ENCODE measurements at places on chromosomes 1 and 21. TPM values are rescaled to one million over a fixed set of nuclear protein-coding genes. Genes with fewer than 3 reads are reported as not detected.

GRCh38 chr21:38326899-38327298, 70.1 kb downstream of the KCNJ15 start:
- no peak for DNase-seq

DNA sequence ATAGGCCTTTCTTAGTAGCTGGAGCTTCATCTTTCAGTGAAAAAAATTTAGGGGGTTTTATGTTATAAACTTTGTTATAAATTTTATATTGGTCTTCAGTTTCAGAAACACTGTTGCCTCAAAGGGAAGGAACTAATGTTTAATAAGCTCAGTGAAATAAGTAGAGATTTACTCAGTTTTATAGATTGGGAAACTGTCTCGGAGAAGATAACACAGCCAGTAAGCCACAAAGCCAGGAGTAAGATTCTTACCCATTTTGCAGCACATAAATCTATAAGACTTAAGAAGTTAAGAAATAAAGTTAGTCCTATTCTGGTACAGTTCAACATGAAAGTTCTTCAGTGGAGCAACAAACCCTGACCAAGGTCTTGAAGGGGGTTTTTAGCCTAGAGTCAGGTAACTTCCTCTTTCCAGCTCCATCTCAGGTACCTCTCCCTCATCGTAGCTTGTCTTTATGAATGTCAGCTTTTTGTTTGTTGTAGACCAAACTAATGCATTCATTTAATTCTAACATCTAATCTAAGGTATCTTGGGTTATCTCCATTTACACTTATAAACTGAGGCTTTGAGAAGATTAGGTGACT, 3.3 kb downstream of the KPNA6 start:
- no peak for DNase-seq

GRCh38 chr21:45496151-45496967, 45.9 kb downstream of the SLC19A1 start:
- DNase-seq: no peak

SNRPE gene
- 239 TPM for total RNA-seq

DNA sequence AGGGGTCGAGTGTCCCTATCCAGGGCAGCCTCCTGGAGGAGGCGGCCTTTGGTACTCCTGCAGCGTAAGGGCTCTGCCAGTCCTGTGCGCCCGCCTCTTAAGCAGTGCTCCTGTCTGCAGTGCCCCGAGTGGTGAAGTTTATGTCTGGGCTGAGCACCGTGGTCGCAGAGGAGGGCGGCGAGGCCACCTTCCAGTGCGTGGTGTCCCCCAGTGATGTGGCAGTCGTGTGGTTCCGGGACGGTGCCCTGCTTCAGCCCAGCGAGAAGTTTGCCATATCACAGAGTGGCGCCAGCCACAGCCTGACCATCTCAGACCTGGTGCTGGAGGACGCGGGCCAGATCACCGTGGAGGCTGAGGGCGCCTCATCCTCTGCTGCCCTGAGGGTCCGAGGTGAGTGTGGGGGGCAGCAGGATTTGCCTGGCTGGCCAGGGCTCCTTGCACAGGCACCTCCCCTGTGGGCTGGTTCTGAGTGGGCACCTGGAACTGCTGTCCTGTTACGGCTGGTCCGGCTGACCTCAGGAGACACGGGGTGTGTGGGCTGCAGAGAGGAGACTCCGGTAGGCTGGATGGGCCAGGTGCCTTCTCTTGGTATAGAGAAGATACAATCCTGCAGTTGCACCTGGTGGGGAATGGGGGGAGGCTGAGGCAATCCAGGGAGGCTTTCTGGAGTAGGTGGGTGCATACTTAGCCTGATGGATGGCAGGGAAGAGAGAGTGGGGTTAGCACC, 66.8 kb downstream of the OBSCN start:
- no peak for DNase-seq

- no peak for DNase-seq
Observed at GRCh38 chr1:247290576-247290975, 34.7 kb downstream of the VN1R5 start.

PHF13 gene
- total RNA-seq: 32.0 TPM

TNFRSF18 gene
- not detected for total RNA-seq

GRCh38 chr1:172704420-172705210, 45.7 kb downstream of the FASLG start:
- no peak for DNase-seq

DNA sequence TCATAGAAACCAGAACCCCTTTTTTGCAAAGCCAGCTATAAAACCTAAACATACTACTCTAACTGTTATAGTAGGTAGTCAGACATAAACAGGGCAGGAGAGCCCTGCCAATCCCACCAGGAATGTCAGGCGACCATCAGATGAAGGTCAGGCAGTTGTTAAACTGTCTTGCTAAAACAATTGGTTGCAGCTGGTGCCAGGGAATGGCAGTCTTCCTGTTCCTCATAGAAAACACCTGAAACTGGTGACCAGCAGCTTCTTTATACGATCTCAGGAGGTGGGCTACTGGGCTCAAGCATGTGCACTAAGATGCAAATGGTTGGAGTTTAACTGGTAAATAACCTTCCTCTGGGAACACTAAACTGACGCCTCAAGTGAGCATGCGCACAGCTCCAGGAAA, 224.1 kb downstream of the COL11A1 start:
- DNase-seq: no peak

GRCh38 chr1:245094092-245094491, 60.7 kb upstream of the KIF26B start:
- no peak for DNase-seq

DNA sequence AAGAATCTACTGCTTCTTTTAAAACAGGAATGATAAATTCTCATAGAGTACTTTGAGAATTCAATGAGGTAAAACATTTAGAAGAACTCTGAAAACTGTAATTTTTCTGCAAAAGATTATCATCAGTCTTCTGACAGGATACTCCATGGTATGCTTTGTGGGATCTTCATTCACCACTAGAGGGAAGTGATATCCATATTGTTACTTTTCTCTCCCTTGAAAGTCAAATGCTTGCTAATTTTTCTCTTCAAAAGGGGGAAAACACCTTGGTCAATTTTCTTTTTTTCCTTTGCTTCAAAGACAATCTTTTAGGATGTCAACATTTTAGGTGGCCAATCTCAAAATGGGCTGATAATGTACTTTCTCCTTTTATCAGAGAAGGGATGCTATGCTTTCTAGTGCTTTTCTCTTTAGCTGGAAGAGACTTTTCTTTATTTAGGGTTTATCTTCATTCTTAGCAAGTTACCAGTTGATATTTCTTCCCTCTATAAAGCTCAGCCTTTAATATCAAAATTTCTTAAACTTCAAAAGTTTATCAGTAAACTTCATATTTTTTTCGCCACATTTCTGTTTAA, 95.5 kb downstream of the NEGR1 start:
- DNase-seq: no peak

DNA sequence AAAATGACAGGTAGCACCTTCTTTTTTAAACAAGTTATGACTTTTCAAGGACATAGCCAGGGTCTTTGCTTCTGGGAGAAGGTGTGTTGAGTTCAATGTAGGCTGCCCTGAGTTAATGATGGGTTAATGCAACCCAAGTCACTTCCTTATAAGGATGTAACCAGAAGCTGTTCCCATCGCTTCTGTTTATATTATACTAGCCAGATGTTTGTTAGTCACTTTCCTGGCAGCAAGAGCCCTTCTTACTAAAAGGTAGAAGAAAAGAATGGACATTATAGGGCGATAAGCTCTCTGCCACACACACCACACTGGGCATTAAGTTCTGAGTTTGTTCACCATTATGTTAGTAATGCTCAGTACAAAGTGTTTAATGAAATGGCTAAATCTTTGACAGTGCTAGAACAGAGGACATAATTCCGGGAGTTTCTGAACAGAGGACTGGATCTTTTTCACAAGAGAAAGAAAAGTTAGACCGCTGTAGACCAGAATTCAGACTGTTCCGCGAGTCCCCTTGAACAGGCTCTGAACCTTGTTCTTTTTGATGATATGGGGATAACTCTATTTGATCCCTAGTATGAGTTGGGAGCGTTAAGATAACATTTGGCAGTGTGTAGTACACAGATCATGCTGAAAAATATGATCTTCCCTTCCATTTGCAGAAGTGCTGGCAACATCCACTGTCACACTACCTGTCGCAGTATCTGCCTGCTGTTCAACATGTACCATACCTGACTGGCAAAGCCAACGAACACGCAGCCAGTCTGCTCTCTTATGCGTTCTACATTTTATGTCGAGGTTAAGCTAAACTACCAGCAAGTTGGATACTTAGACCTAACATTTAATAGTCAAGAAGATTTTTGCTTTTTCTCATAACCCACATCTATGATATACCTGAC, 41.0 kb downstream of the DEGS1 start:
- no peak for DNase-seq

DNA sequence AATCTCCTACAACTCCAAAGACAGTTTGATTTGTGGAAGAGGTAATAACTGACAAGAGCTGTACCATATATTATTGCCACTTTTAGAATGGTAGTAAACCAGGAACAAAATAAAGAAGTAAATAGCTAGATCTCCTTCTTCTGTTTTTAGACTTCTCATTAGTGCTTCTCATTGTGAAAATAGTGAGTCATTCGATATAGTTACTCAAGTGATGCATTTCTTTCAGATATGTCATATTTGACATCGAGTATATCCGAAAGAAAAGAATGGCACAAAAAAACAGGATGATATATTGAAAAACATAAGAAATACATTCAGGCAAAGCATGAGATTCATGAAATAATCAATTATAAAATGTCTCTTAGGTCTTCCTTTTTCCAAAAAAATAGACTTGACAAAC, 1346.1 kb downstream of the BRINP3 start:
- DNase-seq: no peak

CLCA4 gene
- not detected for total RNA-seq

DNA sequence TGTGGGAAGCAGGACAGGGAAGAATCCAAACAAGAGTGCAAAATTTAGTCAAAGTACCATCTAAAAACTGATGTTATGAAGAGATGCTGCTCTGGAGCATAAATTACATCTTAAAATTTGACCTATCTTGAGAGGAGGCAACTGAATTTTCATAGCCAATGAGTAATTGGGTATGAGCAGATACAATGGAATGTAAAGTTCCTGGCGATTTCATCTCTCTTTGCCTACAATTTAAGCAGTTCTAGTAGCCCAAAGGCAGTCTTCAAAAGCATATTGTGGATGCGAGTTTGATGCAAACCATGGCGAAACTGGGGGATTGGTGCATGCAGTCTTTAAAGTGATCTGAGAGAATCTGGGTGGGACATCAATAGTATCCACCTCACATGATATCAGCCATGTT, 1265.9 kb downstream of the BRINP3 start:
- no peak for DNase-seq

GRCh38 chr1:94994805-94995204, 67.9 kb upstream of the CNN3 start:
- DNase-seq: no peak

GRCh38 chr1:231186356-231187115, 24.7 kb downstream of the TRIM67 start:
- DNase-seq: no peak

DNA sequence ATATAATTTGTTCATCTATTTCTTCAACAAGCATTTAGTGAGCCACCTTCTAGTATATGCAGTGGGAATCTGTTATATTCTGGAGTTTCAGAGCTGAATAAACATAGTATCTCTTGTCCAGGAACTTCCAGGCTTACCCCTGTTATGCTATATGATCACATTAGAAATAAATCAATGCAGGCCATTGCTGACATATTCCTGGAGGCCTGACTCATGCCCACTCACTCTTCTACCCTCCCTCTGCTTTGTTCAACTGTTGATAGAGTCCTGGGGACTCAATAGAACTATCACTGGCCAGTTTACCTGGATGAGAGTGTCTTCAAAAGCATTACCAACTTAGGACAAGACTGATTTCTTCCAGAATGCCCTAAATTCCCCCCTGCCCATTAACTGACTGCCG, 29.3 kb upstream of the SRSF10 start:
- DNase-seq: no peak

TAS1R1 gene
- total RNA-seq: not detected

GRCh38 chr1:66405061-66405460, 128.9 kb upstream of the SGIP1 start:
- no peak for DNase-seq

FAM177B gene
- total RNA-seq: not detected

RHD gene
- total RNA-seq: not detected

GRCh38 chr1:206002160-206002559, 1.0 kb downstream of the RAB7B start:
- no peak for DNase-seq

DNA sequence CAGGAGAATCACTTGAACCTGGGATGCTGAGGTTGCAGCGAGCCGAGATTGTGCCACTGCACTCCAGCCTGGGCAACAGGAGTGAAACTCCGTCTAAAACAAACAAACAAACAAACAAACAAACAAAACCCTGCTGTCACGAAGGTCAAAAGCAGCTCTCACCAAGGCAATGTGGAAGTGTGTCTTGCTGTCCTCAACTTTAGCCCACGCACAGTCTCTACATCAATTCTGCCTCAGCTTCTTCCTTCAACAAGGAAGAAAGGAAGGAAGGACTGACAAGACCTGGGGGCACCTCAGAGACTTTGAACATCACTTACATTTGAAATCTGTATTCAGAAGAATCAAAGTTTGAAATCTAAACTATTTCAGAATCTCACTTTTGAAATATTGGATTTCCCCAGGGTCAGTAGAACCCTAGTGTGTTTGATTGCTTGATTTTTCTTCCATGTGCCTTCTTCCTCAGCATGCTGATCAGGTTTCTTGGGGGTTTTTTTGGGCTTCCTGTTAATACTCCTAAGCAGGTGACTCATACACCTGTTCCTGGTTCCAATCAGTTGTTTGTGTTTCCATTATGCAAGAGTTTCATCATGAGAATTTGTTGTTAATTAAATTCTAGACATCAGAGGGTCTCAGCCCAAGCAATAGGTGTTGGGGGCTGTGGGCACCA, 6.5 kb upstream of the CSTB start:
- no peak for DNase-seq

HSF2BP gene
- 1.1 TPM for total RNA-seq

DNA sequence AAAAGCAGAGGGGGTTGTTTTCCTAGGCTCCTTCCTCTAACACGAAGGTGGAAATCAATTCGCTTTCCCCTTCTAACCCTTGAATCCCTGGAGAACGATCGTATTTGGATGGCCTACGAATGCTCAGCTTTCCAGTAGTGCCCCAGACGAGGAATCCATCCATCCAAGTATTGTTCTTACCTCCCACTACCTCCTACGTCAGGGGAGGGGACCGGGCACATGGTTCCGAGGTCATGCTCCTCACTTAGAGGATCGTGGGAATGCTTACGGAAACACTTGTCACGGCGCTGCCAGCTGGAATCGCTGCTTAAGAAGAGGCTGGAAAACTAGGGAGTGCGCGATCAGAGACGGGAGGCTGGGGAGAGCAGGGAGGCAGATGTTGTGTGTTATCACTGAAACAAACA, 47.4 kb downstream of the CAPZB start:
- no peak for DNase-seq

SPATA46 gene
- total RNA-seq: not detected

GRCh38 chr1:15918962-15919715, 56.8 kb downstream of the ZBTB17 start:
- DNase-seq: no peak

DNA sequence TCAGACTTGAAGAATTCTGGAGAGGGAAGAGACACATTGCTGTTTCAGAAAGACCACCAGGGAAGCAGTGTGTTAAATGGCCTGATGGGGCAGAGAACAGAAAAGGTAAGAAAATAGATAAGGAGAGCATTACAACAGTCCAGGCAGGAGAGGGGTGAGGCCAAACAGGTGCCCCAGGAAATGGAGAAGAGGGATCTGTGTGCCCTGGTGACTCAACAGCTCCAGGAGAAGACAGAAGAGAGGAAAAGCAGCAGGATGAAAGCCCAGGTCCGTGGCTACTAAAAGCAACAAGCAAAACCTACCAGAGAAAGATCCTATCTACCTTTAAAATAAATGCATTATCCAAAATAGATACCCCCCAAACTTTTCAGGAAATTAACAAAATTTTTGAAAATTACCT, 9.2 kb downstream of the TP53BP2 start:
- DNase-seq: no peak
